ENCODE measurements at places on chromosomes 2 and 18. TPM values are rescaled to one million over a fixed set of nuclear protein-coding genes. Genes with fewer than 3 reads are reported as not detected.

DNA sequence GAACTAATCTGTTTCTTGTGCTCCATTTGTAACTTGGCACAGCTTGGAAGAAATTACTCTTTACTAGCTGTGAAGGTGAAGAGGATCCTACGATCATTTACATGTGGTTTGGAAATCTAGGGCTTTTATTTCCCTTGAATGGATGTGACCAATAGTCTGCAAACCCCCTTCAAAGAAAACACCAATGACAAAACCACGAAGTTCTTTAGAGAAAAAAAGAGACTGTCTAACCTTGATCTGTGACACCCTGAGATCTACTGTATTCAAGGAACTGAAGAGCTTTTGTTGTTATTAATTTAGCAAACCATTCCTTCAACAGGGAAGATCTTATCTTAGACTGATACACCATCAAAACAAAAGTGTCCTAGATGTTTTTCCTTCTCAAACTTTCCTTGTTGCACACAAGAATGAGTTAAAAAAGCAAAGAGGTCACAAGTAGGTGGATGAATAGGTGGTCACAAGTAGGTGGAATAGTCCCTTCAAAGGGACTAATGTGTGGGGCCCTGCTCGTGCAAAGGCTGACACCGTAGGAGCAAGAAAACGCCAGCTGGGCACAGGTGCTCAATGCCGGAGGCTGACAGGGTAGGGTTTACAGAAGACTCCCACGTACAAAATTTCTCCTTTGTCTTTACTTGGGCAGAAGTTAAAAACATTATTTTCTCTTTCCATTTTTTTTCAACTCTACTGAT is 95.6 kb upstream of the ITGB6 start:
- DNase-seq = no peak
- H3K4me3 ChIP-seq = no peak overlapping the region
- H3K27me3 ChIP-seq = no peaks in the 10 kb centered on the region
- H3K4me1 ChIP-seq = peaks cover 86% of the 10 kb centered on the region
- H3K36me3 ChIP-seq = peaks cover 56% of the 10 kb centered on the region

DNA sequence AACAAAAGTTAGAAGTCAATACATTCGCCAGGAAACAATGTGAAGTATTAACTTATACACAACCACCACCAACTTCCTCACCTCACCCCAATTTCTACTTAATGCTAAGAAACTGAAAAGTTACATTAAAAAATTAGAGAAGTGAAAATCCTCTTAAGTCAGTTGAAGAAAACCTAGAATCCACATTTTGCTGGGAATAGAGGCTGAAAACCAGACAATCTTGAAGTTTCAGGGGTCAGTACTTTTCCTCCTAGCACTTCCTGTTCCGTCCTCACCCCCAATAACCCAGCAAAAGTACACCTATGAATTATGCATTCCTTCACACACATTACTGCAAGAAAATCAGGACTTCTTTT is 6.3 kb downstream of the YES1 start:
- no peaks in the 10 kb centered on the region for H3K27me3 ChIP-seq

The LAMA3 gene
- 0.07 TPM for total RNA-seq

The PHOSPHO2 gene
- total RNA-seq = 2.6 TPM

- peaks cover 6% of the 10 kb centered on the region for H3K4me1 ChIP-seq
- H3K36me3 ChIP-seq = no peaks in the 10 kb centered on the region
- no peak overlapping the region for H3K4me3 ChIP-seq
- no peak for DNase-seq
- no peak overlapping the region for H3K27ac ChIP-seq
Observed at GRCh38 chr18:22871809-22872525, 61.2 kb upstream of the RBBP8 start.

Data from activated CD4-positive, alpha-beta memory T cell treated with anti-CD3 and anti-CD28 coated beads for 36 hours (primary cell).